Left renal pelvis (tissue), 4 donors: ENCODE measurements at places on chromosomes 1 and 21.

DNA sequence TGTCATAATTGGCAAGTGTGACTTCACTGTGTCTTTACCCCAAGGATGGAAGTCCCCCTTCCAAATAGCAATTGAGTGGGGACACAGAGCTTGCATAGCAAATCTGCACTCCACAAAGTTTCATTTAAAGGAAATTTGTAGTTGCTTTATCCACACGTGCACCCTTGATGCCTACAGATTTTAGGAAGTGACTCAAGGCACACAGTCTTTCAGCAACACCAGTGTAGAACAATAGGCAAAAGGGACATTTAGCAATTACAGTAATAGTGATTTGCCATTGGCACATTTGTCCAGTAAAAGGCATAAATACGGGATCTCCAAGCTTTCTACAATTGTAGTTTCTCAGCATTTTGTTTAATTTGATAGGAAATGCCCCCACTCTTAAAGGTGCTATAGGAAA is 43.4 kb upstream of the KAZN start:
- DNase-seq, result no peak

DNA sequence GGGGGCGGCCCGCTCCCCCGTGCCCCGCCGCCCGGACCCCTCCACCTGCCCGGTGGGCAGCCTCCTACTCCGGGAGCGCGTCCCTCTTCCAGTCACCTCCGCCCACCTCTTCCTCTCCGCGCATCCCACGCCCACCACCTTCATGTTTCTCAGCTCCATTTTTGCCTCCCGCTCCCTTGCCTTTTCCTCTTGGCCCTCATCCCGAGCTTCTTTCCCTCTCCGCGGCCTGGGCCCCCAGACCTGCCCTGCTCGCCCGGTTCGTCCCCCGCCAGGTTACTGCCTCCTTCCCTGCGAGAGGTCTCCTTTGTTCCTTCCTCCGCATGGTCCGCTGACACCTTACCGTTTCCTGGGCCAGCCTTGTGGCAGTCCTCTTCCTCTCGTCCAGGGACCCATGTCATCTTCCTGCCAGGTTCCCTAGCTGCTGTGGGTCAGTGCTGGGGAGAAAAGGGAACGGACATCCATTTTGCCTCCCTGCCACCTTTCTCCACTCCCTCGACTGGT is 563 bp downstream of the QSOX1 start:
- DNase-seq, result no peak

DNA sequence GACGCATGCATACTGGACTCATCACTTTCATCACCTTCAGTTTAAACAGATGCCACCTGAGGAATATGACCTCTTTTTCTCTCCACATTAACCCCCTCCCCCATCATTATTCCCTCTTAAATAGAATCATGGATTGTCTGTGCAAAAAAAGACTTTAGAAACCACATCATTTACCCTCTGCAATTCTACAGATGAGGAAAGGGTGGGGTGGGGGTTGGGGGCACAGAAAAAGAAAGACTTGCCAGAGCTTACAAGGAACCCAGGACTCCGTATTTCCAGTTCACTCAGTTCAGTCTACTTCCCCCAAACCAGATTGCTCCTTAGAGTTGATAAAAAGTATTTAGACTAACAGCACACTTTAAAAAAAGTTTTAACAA is 26.2 kb upstream of the NFIA start:
- DNase-seq, result no peak

GRCh38 chr1:91596474-91596873 is 95.8 kb downstream of the CDC7 start:
- no peak for DNase-seq

- no peak for DNase-seq
Measured at GRCh38 chr1:101379950-101380349, 143.1 kb downstream of the S1PR1 start.

DNA sequence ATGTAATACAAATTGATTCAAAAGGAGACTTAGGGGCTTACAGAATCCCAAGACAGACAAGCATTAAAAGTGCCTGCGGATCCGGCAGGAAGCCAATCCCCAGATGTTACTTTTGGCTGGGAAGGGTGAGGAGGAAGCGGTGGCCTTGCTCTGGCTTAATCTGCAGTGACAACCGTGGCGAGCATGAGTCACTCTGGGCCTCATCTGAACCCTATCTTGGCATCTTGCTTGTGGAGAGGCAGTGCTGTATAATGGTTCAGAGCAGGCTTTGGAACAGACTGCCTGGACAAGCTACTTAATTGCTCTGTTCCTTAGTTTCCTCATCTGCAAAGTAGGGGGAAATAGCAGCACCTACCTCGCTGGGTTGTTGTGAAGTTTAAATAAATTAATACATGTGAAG is 74.1 kb downstream of the XCL2 start:
- DNase-seq, result no peak

GRCh38 chr1:111505641-111506119 is 2.2 kb upstream of the ADORA3 start:
- no peak for DNase-seq

DNA sequence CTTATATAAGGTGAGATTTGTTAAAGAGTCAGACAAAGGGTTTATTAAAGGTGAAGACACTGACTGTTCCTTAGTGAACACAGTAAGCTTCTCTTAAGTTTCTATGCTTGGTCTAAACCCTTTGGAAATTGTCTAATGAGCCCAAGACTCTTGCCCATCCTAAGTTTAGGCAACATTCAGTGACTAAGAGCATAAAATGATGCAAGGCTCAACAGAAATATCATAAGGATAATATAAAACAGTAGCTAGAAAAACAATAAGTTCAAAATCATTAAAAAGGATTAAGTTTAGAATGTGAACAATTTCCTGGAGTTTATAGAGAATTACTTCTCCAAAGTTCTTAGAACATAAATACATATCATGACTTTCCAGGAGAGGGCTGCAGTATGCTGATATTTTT is 108.9 kb upstream of the PDC start:
- DNase-seq, result no peak

GRCh38 chr1:90175490-90176167 is 180.7 kb downstream of the ZNF326 start:
- DNase-seq, result no peak

- DNase-seq, result no peak
Measured at GRCh38 chr1:174018565-174018964, 3.6 kb downstream of the RC3H1 start.

DNA sequence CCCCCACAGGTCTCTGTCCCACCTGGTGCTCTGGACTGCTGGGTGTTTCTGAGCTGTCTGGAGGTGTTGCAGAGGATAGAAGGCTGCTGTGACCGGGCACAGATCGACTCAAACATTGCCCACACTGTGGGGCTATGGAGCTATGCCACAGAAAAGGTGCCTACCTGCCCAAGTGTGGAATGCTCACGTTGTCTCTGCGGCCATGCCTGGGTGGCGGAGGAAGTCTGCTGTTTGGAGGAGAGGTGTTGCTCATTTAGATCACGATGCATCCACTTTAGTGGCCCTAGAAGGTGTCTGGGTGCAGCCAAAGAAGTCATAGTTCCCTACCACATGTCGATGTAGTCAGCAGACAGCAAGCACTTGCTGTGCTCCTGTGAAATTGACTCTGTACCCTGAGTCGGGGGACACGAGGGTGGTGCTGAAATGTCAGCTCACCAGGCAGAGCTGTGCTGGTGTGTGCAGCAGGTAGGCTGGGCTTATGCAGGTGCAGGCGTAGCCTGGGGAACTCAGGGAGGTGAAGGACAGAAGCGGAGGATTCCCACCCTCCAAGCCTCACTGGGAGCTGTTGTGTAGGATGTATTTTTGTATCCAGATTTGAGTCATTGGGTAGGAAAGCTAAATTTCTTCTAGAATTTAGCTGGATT is 32.8 kb upstream of the PWP2 start:
- no peak for DNase-seq

GRCh38 chr1:152869808-152870419 is 8.2 kb upstream of the SMCP start:
- peak; percentile 47 for DNase-seq

GRCh38 chr1:158362482-158362881 is 8.8 kb downstream of the CD1E start:
- no peak for DNase-seq

DNA sequence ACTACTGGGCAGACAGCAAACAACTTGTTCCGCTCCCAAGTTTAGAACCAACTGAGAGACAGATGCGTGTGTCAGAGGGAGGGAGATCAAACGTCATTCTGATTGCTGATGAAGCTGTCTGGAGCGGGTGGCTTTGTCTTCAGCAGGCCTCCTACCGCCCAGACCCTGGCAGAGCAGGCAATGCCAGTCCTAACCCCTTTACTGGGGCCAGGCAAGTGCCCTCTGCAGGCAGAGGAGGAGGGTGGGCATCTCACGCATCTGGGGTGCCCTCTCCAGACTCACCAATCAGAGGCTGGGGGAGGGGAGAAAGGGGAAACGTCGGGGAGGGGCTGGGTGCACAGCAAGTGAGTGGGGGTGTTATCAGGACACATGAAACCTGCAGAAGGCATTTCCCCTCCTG is 126.6 kb downstream of the ACTL8 start:
- DNase-seq, result no peak

DNA sequence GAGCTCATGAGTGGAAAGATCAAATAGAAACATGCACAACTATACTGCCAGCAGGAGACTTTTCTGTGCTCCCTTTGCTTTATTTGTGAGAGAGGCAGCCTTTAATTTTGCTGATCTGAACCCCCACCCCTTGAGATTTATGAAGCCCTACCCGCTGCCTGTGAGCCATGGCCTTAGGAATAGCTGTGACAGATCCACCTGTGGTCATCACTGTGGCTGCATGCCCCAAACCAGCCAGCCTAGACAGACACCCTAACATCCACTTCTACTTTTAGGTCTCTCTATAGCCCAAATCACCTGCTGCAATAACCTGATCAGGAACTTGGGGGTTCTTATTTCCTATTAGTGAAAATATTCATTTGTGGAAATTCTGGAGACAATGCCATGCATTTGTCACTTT is 196.2 kb downstream of the C1orf94 start:
- no peak for DNase-seq

- DNase-seq, result no peak
Measured at GRCh38 chr1:234879147-234880080, 249.2 kb downstream of the TOMM20 start.

DNA sequence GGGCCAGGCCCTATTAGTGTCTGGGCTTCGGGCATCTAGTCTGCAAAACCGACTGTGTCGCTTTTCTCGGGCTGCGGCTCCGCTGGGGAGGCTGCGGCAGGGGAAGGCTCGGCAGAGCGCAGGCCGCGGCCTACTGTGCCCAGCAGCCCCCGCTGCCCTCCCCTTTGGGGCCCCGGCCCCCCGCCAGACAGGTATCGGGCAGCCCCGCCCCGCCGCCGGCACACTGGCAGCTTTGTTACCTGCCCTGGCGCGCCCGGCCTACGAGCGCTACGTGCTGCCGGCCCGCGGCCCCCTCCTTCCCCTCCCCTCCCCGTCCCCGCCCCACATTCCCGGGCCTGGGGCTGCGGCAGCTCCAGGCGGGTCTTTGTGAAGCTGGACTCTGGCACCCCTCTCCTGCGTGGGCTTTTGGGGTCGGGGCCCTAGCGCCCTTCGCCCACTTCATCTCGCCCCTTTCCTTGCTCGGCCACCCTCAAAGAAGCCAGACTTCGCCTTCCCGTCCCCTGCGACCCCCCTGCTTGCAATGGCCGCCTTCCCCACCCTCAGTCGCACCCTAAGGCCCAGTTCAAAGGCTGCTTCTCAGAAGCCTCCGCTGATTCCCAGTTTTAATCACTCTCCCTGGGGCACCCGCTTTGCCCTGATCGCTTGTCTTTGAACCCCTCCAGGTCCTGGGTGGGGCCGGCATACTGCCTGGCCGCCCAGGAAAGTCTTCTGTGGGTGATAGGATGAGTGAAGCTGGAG is 48.9 kb upstream of the SLC2A1 start:
- DNase-seq, result no peak

- DNase-seq, result no peak
Measured at GRCh38 chr1:1425753-1426495, 4.8 kb upstream of the ANKRD65 start.

DNA sequence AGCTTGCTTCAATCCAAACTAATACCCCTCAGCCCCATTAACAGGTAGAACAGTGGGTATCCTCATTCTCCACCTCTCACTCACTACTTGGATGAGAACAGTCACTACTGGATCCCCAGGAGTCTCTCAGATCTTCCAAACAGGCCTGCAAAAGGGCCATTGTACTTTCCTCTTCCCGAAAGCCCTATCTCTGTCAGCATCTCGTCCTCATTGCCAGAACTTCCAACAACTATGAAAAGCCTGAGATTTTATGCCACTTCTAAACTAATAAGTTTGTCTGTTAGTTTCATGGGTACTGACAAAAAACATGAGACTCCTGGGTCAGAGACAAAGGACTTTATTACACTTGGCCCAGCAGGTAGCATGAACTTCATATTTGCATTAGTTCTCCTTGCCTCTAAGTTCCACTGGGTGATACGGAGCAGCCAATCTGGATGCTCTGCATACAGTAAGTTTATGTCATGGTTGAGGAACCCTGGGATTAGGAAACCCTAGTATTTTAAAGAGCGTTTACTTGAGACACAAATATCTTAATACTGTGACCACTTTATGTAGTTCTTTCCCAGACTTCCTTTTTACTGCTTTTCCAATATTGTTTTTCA is 38.1 kb downstream of the VANGL2 start:
- no peak for DNase-seq

DNA sequence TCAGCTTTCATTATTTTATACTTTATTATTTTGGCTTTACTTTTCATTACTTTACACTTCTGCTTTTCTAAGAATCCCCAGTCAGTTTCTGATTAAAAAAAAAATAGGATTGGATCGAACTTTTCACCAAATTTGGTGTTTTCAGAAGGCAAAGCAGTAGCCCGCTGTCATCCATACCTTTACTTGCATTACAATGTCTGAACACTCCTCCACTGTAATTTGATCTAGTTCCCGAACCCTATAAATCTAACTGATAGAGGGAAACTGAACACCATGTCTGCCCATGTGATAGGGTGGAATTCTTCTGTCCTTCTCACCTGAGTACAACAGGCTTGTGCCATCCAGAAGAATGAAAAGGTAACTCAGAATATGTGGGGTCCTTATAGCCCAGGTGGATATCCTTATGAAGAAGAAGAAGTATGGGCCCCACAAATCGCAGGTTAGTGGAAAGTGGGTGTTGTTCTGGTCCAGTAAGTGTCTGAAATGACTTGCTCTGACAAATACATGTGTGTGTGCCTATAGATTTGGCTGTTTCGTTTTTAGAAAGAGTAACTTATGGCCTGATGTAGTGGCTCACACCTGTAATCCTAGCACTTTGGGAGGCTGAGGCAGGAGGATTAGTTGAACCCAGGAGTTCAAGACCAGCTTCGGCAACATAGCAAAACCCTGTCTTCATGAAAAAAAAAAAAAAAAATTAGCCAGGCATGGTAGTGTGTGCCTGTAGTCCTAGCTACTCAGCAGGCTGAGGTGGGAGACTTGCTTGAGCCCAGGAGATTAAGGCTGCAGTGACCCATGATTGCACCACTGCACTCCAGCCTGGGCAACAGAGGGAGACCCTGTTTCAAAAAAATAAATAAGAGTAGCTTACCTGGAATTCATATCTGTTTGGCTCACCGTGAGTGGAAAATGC is 26.6 kb upstream of the CDC14A start:
- DNase-seq, result peak; percentile 28

GRCh38 chr1:209853676-209854075 is 25.9 kb downstream of the UTP25 start:
- no peak for DNase-seq

- DNase-seq, result no peak
Measured at GRCh38 chr1:205933671-205934618, 9.3 kb downstream of the SLC26A9 start.
